Activated naive CD8-positive, alpha-beta T cell treated with anti-CD3 and anti-CD28 coated beads, Interleukin-2, amount 10 ng/mL, durations not matched to agents 7 days and 5 days (primary cell): ENCODE measurements at places on chromosomes 6 and 20.

DNA sequence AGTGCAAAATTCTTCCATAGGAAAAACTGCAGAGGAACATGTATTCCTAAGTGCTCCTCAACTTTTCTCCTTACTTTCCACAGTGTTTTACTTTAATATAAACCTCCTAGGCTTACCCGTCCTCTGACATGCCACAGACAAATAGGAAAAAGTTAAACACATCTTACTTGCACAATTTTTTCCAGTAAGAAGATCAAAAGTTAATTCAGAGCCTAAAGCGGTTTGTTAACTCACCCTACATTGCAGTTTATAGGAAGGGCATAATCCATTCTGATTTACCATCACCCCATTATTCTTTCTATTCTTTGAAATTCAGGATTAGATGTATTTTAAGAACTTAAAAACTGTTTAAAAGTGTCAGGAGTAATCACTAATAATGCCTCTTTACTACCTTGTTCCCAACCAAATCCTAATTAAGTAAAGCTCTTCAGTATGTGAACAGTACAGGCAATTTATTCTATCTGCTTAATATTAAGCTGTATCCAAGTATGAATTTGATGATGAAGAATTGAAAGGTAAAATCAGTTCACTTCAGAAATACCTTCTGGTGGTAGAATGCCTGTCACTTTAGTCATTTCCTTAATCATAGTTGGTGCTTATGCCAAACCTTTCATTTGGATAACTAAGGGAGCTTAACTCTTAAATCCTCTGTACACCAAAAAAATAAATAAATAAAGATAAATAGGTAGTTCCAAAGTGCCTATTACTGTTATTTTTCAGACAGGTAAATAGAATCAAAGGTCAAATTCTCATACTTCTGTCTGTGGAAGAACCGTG lies 292.0 kb downstream of the ALDH8A1 start:
- H3K4me1 ChIP-seq = no peaks in the 10 kb centered on the region
- peaks cover 8% of the 10 kb centered on the region for H3K27me3 ChIP-seq
- no peak overlapping the region for H3K27ac ChIP-seq

DNA sequence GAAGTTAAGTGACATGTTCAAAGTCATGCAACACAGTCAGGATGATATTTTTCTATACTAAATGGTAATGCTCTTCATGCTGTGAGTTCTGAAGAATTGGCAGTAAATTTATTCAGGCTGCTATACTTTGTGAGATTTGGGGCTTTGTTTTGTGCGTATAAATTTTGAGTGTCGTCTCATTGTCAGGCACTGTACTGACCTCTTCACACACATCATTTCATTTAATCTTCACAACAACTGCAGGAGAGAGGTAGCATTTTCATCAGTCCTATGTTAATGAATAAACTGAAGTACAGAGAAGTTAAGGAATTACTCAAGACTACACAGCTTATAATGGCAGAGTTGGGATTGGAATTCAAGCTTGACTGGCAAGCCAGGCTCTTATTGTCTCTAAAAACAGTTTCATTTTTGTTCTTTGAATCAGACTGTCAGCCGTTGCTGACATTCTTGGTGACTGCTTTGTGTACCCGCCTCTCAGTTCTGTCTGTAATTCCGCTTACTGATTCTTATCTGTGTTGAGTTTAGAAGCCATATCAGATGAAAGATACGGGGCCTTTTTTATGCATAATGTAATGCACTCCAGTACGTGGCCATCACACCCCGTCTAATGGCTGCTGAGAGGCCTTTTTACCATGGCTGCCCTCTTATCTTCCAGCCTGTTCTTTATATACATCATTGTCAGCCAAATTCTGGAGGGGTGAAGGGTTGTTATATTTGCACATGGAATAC lies 274.9 kb downstream of the UTRN start:
- peaks cover 34% of the 10 kb centered on the region for H3K36me3 ChIP-seq
- peak overlapping the region; percentile 93 for H3K27ac ChIP-seq
- H3K4me1 ChIP-seq = peaks cover 16% of the 10 kb centered on the region
- H3K4me3 ChIP-seq = peak overlapping the region; percentile 77
- H3K27me3 ChIP-seq = no peaks in the 10 kb centered on the region

GRCh38 chr6:34056305-34057108 lies 89.4 kb downstream of the GRM4 start:
- DNase-seq = no peak
- H3K36me3 ChIP-seq = no peaks in the 10 kb centered on the region
- H3K4me1 ChIP-seq = no peaks in the 10 kb centered on the region

DNA sequence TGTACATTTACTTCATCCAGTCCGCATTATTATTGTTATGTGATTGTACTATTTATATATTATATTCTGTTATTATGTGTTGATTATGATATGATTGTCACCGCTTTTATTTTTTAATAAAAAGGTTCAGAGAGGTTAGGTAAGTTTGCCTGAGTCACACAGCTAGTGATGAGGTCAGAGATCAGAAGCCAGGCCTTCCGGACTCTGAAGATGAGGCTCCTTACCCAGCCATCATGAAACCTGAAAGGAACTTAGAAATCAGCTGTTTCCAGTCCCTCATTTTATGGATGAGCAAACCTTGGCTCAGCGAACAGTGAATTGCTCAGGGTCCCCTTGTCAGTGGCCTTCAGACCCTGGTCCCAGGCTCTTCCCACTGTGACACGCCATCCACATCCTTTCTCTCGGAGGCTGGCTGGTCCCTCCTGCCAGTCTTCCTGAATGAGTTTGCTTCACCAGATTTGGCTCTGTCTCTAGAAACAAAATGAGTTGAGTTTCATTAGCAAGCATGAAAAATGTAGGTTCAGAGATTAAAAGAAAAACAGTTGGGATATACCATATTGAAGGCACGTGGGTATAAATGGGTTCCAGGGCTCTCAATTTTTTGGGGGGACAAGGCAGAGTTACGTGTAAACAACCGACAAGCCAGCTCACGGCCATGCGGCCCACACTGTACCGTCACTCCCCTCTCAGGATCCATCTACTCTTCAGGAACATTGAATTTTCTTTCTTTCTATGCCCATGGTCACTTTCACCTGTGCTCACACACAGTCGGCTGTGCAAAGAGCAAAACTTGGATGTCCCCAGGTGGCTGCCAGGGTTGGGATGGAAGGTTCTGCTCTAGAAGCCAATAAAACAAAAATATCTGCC lies 132.9 kb downstream of the ZDHHC14 start:
- DNase-seq = no peak
- H3K4me1 ChIP-seq = peaks cover 9% of the 10 kb centered on the region
- H3K27ac ChIP-seq = no peak overlapping the region
- no peaks in the 10 kb centered on the region for H3K27me3 ChIP-seq
- no peak overlapping the region for H3K4me3 ChIP-seq

GRCh38 chr20:33944914-33945313 lies 48.8 kb upstream of the RALY start:
- no peak overlapping the region for H3K27ac ChIP-seq
- H3K4me1 ChIP-seq = no peaks in the 10 kb centered on the region
- H3K36me3 ChIP-seq = peaks cover 1% of the 10 kb centered on the region
- DNase-seq = no peak
- no peaks in the 10 kb centered on the region for H3K27me3 ChIP-seq
- no peak overlapping the region for H3K4me3 ChIP-seq

DNA sequence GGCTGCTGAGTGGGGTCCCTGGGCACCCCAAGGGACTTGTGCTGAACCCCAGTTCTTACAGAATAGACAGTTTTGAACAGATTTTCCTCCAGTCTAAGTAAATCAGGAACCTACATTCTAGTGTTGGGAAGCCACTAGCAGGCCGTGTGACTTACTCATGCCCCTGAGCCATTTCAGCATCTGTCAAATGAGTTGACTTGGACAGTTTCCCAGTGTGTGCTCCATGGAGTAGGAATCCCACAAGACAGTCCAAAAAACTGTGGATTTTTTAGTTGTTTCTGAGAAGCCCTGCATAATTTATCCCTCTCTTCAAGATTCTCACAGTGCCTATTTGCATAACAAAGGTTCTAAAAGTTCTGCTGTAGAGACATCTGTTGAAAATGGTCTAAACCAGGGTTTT lies 2.1 kb downstream of the GABRR2 start:
- H3K36me3 ChIP-seq = peaks cover 6% of the 10 kb centered on the region
- no peak for DNase-seq
- H3K4me1 ChIP-seq = peaks cover 3% of the 10 kb centered on the region

- peaks cover 44% of the 10 kb centered on the region for H3K27me3 ChIP-seq
- no peak overlapping the region for H3K27ac ChIP-seq
- H3K4me1 ChIP-seq = no peaks in the 10 kb centered on the region
- no peak overlapping the region for H3K4me3 ChIP-seq
Observed at GRCh38 chr6:40755749-40756452, 168.7 kb upstream of the LRFN2 start.

DNA sequence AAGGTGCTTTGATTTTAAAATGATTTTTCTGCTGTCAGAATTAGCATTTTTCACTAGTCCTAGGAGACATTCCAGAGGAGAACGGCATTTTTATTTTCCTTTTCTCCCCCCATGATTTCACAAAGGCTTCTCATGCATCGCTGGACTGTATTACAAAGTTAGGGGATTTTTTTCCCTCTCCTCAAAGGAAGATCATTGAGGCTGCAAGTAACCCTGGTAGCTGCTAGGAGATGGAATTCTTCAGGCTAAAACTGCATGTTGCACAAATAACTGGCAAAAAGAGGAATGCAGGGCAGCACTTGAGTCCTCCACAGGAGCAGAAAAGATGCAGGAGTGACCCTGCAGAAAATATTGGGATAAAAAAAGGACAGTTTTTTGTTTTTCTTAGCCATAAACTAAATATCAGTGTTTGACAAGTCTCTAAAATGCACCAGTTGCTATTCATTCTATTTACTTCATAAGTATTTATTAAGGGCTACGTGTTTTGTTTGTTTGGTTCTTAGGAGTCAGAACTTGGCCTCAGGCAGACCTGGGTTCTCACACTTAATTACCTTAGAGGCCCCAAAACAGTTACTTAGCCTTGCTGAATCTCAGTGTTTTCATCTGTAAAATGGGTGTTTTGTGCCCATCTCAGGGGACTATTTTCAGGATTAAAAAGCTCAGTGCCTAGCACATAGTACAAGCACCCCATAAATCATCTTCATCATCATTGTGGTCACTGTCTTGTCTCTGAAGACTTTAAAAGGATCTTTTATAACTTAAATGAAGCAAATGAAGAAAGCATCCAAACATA lies 144.5 kb upstream of the ID4 start:
- peaks cover 17% of the 10 kb centered on the region for H3K27me3 ChIP-seq
- no peak overlapping the region for H3K27ac ChIP-seq
- no peaks in the 10 kb centered on the region for H3K36me3 ChIP-seq
- no peak overlapping the region for H3K4me3 ChIP-seq

DNA sequence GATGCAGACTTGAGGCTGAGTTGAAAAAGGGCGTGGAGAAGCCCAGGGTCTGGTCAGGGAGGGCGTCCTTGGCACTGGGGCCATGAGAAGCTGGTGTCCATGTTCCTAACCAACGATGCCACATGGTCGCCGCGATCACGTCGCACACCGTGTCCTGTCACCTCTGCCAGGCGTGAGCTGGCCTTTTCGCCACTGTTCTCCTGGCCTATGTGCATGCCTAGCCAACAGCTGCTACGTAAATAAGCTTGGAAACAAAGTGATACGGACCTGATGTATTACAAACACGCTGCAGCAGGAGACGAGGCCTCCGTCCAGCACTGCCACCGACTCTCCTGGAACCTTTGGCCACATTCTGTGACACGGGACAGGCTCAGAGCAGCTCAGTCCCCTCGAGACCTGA lies 22.0 kb upstream of the KIF25 start:
- H3K27ac ChIP-seq = no peak overlapping the region
- H3K36me3 ChIP-seq = no peaks in the 10 kb centered on the region
- DNase-seq = no peak
- no peaks in the 10 kb centered on the region for H3K4me1 ChIP-seq

- H3K4me1 ChIP-seq = no peaks in the 10 kb centered on the region
- H3K27me3 ChIP-seq = peaks cover 38% of the 10 kb centered on the region
Observed at GRCh38 chr6:6503191-6503590, 85.3 kb upstream of the LY86 start.

DNA sequence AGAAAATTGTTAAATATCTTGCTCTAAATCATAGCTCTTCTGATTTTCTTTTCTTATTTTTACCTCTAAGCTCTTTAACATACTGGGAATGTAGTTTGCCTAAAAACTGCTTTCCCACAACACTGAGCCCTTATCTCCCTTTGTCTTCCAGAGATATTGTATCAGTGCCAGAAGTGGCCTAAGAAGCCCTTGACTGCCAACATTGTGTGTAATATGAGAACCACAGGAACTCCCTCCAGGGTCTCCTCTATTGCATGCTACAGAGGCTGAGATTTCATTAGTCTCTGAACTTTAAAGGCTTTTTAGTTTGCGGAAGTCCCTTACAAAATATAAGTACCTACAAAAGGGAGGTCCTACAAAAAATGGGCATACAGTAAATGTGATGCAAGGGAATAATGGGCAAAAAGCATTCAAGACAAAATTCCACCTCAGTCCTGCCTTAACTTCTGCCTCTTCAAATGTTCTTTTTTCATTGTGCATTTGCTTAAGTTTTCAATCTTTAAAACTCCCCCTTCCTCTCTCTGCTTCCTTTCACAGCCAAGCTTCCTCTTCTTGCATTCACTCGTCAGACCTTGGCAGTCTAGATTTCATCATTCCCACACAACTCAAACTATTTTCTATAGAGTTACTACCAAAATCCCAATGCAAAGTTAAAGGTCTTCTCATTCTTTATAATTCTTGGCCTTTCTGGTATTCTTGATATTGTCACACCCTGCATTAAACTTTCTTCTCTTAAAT lies 76.5 kb downstream of the ADGRG6 start:
- no peak overlapping the region for H3K4me3 ChIP-seq
- H3K36me3 ChIP-seq = no peaks in the 10 kb centered on the region
- no peak overlapping the region for H3K27ac ChIP-seq
- H3K4me1 ChIP-seq = no peaks in the 10 kb centered on the region
- no peak for DNase-seq

GRCh38 chr6:150527100-150527499 lies 72.6 kb upstream of the PLEKHG1 start:
- DNase-seq = no peak
- no peak overlapping the region for H3K4me3 ChIP-seq
- H3K27ac ChIP-seq = no peak overlapping the region
- peaks cover 17% of the 10 kb centered on the region for H3K27me3 ChIP-seq

DNA sequence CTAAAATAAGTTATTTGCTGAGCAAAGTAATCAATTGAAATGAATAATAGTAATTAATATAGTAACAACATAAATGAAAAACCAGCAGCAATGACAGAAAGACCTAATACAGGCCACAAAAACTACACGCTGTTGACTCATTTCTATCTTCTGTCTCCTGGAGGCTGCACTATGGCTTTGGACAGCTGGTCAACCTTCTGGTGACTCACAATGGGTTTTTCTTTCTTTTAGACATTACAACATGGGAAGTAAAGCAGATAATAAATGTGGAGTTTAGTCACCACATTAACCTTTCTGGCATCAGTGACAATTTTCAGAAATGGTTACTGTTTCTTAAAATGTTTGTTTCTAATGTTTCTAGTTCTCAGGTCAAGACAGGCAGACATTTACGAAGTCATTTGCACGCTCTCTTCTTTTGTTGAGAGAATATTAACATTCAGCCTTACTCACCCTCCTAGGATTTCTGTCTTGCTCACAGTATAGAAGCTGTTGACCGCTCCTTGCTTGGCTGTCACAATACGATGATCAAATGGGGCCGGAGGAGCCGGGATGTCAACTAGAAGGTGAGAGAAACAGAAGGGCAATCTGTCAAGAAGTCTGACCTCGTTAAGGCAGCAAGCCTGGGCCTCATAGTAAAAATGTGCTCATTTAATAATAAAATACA lies 62.2 kb downstream of the MYLK4 start:
- H3K27me3 ChIP-seq = no peaks in the 10 kb centered on the region
- no peak overlapping the region for H3K4me3 ChIP-seq
- H3K4me1 ChIP-seq = no peaks in the 10 kb centered on the region
- H3K36me3 ChIP-seq = no peaks in the 10 kb centered on the region
- DNase-seq = no peak
- H3K27ac ChIP-seq = no peak overlapping the region
